ENCODE measurements at places on chromosomes 2 and 18. TPM values are rescaled to one million over a fixed set of nuclear protein-coding genes. Genes with fewer than 3 reads are reported as not detected.

The CYRIA gene
- total RNA-seq, result 0.74 TPM

The DSC2 gene
- total RNA-seq, result not detected

The MZT2A gene
- 216 TPM for total RNA-seq

The CCDC68 gene
- total RNA-seq, result 3.7 TPM

The KIAA2012 gene
- not detected for total RNA-seq

The APOB gene
- not detected for total RNA-seq

The SCN2A gene
- total RNA-seq, result 1.2 TPM

The DPP4 gene
- 5.9 TPM for total RNA-seq

The ABHD1 gene
- not detected for total RNA-seq

The VWA3B gene
- total RNA-seq, result not detected

The MAPK4 gene
- total RNA-seq, result not detected

The BOLL gene
- not detected for total RNA-seq

The VIL1 gene
- total RNA-seq, result not detected

The ASPRV1 gene
- 0.34 TPM for total RNA-seq

The ANKRD62 gene
- total RNA-seq, result not detected

The RIT2 gene
- not detected for total RNA-seq

The NAB1 gene
- total RNA-seq, result 9.9 TPM

The OSBPL6 gene
- 3.4 TPM for total RNA-seq

The GPATCH11 gene
- 4.8 TPM for total RNA-seq

The MC4R gene
- total RNA-seq, result 0.15 TPM

The SPDYA gene
- total RNA-seq, result 0.17 TPM

The NEU2 gene
- not detected for total RNA-seq

The NEU4 gene
- not detected for total RNA-seq

The FBLN7 gene
- total RNA-seq, result 1.0 TPM

The IL1RL1 gene
- 0.17 TPM for total RNA-seq

All from bronchus fibroblast of lung (primary cell).